RWPE2 (cell line): ENCODE measurements at places on chromosomes 3 and 15.

- DNase-seq: no peak
These were observed 438.6 kb downstream of the ROBO1 start for GRCh38 chr3:79329154-79329553.

GRCh38 chr15:90917569-90917968, 14.5 kb downstream of the MAN2A2 start:
- no peak for DNase-seq

GRCh38 chr3:13240928-13241618, 167.8 kb upstream of the IQSEC1 start:
- DNase-seq: no peak

- DNase-seq: no peak
These were observed 308.6 kb upstream of the ATP11B start for GRCh38 chr3:182484682-182485081.

DNA sequence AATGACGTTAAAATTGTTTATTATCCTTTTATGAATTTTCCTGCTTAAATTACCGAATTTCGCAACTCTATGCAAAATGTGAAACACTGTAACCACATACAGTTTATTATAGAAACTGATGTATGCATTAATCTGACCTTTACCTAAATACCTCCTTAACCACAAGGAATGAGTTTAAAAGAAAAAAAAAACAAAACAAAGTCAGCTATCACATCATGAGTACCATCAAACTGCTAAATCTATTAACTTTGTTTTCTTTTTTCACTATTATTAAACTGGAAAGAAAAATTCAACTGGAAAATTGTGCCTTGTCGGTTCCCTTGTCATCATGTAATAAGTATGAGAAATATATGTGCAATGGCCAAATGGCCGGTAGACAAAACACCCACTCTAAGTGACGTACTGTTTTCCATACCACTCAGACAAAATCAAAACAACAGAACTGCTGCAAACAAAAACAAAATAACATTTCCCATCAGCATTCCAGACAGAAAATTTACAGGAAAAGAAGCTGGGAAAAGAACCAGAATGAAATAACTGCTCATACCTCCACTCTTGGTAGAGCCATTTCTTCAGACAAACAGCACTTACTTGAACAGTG, 415.3 kb downstream of the FOXP1 start:
- no peak for DNase-seq

DNA sequence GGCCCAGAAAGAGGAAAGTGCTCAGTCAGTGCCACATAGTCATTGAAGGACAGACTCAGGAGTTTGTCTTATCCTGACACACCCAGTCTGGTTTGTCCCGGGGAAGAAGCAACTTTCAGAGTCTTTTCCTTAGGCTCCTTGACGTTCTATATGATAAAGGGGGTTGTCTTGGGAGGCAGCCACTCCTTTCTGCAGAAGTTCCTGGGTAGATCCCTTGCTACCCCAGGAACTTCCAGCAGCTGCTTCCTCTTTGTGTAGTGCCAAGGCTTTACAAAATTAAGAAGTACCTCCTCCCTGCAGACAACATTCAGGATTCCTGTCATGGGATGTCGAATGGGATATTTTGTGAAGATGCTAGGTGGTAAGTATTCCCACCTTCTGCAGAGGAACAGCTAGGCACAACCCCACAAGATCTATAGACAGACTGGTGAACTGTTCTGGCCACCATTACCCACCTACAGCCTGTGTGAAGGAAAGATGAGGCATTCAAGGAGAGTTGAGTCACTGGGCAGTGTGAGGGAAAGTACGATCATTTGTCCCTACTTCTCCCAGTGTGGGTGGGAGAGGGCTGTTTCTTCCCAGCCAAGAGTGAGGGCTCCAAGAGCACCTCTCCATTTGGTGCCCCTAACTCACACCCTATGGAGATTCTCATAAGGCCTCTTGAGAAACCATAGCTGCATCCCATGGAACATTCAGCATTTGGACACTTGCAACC, 11.3 kb downstream of the TMEM266 start:
- no peak for DNase-seq

DNA sequence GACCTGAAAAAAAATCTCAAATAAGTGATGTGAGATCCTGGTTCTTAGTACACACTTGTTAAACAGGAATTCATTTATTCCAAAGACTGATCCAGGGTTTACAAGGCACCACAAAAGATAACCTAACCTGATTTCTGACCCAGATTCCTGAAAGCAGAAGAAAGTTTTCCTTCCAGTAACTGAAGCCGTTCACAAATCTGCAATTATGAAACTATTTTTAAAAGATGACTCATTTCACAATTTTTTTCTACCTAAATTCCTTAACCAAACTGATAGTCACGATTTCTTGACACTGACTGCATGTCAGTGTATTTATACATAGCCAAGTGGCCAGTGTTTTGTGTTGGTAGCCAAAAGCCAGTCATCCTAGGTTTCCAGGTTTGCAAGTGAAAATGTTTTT, 17.1 kb downstream of the SLC9A9 start:
- no peak for DNase-seq

DNA sequence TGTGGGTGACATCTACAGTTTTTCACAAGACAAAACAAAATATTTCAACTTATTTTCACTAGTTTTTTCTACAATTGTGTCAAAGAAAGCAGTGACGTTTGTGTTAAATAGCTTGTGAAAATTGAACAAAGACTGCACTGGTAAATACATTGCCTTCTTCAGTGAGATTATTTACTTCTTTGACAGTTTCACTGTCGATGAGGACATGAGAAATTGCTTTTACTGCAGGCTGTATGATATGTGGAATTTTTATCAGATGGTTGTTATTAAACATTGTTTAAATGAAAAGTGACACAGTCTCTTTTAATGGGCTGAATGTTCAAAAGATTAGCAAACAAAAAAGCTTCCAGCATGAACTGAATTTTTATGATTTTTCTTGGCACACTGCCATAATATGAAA, 773.9 kb upstream of the CADM2 start:
- no peak for DNase-seq

- DNase-seq: no peak
These were observed 99.4 kb downstream of the XRN1 start for GRCh38 chr3:142348460-142348859.
